ENCODE measurements at places on chromosomes 2 and 18.

- DNase-seq = no peak
Measured at GRCh38 chr2:140565756-140566155, 1565.1 kb downstream of the LRP1B start.

DNA sequence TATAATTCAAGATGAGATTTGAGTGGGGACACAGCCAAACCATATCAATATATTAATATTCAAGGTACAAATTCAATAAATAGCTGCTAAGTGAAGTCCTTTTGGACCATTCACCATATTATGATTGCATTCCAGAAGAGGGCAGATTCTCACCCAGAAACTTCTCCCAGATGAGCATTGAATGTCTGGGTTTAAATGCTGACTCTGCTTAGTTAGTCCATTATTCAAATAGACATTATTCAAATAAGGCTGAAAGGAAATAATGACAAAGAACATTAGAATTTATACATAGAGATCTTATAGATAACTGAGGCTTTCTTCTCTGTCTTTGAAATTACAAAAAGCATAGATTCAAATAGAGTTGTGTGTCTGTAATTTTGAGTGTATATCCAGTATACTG lies 579.4 kb upstream of the SLC8A1 start:
- no peak for DNase-seq

- no peak for DNase-seq
Measured at GRCh38 chr2:223613017-223613950, 11.1 kb upstream of the SCG2 start.

- no peak for DNase-seq
Measured at GRCh38 chr2:219081701-219082331, 21.1 kb upstream of the IHH start.

DNA sequence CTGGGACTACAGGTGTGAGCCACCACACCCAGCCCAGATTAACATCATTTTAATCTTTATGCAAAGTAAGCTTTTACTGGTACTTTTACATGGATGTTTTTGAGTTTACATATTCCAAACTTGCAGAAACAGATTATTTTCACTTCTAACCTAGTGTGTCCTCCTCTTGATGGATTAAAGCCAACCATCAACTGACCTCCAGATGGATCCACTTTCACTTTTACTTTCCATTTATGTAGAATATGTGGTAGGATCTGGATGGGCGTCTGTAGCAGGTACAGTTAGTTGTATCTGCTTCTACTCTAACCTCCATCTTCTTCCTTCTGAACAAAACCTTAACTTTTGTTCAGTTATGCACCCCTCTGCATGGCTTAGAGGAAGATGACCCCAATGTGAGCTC lies 264.1 kb downstream of the CDH20 start:
- no peak for DNase-seq

DNA sequence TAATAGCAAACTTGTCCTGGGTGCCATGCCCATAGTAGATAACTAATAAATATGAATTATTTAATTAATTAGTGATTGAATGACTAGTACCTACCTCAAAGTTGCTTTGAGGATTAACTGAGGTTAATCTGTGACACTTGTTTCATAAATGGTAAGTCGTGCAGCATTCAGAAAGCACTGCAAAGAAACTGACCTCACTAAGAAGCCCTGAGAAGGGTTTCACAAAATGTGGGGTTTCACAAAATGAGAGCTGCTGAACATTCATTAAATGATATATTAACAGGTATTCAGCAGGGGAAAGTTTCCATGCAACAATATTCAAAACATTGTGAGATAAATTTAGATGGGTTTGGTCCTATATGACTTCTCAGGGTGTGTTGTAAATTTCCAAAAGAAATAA lies 236.2 kb downstream of the OSR1 start:
- DNase-seq = no peak

GRCh38 chr2:170973225-170973491 lies 44.1 kb downstream of the GORASP2 start:
- no peak for DNase-seq

- DNase-seq = no peak
Measured at GRCh38 chr2:224884188-224884587, 158.1 kb downstream of the DOCK10 start.

DNA sequence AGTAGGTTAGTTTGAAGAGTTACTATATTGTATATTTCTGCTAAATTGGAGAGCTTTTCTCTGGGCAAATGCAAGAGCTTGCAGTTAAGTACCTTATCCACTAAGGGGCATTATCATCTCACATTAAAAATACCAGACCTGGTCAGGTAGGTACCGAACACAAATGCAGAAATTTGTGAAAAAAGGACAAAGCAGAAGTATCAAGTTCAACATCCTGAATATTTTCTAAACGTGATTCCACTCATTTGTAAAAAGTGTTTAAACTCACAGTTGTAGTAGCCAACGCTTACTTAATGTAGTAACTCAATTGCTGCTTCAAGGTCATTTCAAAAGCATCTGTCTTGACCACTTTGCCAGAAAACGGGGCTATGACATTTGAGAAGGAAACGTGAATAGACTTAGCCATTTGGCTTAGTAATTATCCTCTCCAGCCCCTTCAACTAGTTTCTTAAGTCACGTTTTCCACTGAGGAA lies 52.1 kb downstream of the CYRIA start:
- DNase-seq = no peak

- no peak for DNase-seq
Measured at GRCh38 chr18:9787712-9788111, 79.6 kb downstream of the RAB31 start.

GRCh38 chr2:207523005-207523404 lies 6.8 kb upstream of the CREB1 start:
- DNase-seq = no peak

DNA sequence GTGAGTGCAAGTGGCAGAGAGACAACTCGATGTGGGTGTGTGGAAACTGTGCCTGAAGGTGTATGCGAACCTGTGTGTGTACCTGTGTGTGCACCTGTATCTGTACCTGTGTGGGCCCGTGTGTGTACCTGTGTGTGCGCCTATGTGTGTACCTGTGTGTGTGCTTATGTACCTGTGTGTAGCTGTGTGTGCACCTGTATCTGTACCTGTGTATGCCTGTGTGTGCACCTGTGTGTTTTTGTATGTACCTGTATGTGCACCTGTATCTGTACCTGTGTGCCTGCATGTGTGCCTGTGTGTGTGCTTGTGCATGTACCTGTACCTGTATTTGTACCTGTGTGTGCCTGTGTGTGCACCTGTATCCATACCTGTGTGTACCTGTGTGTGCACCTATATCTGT lies 150.6 kb downstream of the MYT1L start:
- no peak for DNase-seq

GRCh38 chr2:185208261-185208660 lies 530.3 kb upstream of the FSIP2 start:
- no peak for DNase-seq

GRCh38 chr2:49403637-49404036 lies 249.3 kb upstream of the FSHR start:
- DNase-seq = no peak

DNA sequence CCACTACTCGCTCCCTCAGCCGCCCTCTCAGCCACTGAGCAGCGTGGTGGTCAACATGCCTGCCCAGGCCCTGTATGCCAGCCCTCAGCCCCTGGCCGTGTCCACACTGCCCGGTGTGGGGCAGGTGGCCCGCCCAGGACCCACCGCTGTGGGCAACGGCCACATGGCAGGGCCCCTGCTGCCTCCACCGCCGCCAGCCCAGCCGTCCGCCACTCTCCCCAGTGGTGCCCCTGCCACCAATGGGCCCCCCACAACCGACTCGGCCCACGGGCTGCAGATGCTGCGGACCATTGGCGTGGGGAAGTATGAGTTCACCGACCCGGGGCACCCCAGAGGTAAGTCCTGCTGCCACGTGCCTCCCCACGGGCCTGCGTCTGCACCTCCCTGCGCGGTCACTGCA lies 257.5 kb downstream of the KLHL29 start:
- no peak for DNase-seq

DNA sequence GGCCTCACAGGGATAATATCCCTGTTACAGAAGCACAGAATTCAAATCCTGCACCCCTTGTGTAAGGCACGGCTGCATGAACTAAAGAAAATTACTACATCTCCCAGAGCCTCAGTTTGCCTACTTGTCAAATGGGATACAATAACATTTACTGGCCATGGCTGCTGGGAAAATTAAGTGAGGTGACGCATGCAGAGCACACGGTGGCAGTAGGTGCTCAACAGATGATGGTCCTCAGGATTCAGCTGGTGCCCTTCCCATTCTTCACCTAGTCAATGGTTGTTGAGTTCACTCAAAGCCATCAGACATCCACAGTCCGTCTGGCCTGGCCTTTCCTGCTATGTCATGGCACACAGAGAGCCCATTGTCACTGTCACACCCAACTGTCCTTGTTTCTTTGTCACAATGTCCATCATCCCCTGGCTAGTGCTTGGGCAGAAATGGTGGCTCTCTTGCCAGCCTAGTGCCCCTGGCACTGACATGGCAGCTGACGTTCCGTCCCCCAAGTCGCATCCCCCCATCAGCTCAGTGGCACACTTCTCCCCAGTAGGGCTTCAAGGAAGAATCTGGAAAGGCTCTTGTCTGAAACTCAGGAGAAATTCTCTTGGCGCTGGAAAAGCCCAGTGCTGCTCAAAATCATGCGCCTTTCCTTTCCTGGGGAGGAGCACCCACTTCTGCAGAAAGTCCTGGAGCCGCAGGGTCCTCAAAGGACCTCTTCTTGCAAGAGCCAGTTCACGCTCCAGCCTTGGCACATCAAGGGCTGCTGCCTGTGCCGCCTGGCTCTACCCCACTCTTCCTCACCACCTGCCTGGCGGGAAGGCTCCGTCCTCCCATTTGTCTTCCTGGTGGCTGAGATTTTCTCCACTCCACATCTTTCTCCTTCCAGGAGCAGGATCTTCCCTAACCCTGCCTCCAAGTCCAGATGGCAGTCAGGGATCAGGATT lies 55.9 kb upstream of the SLC66A3 start:
- DNase-seq = no peak

DNA sequence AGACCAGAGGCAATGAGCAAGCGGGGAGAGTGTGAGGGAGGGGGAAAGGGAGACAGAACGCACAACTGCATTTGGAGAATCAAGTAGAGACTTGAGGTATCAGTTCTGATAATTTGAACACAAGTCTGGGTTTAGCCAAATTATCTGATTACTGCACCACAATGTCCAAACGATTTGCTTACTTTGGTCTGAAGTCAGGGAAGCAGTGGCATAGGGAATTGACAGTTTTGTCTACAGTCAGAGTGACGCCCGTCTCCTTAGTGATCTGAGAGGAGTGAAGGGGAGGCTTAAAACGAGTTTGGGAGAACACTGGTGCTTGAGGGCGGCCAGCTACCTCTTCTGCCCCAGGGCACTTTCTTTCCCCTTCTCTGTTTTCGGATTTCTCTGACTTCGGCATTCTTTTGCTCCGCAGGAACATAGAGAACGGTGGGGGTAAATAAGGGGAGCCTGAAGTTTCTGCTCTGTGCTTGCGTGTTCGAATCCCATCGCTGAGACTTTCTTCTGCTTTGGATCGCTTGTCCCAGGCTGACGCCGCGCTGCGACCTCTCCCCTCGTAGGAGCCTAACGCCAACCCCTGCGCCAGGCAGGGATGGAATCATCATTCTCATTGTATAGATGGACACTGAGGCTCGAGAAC lies 2.9 kb upstream of the DLX2 start:
- DNase-seq = no peak

GRCh38 chr2:182763311-182763912 lies 47.4 kb downstream of the DNAJC10 start:
- no peak for DNase-seq
